Activated CD8-positive, alpha-beta T cell treated with anti-CD3 and anti-CD28 coated beads for 36 hours (primary cell): ENCODE measurements at places on chromosomes 6 and 20. TPM values are rescaled to one million over a fixed set of nuclear protein-coding genes. Genes with fewer than 3 reads are reported as not detected.

- peak; percentile 55 for DNase-seq
- no peak overlapping the region for H3K27ac ChIP-seq
- H3K4me1 ChIP-seq = peaks cover 10% of the 10 kb centered on the region
- H3K27me3 ChIP-seq = peaks cover 9% of the 10 kb centered on the region
- H3K36me3 ChIP-seq = no peaks in the 10 kb centered on the region
- H3K4me3 ChIP-seq = no peak overlapping the region
These were observed 719.4 kb downstream of the EPM2A start for GRCh38 chr6:145015739-145016558.

Gene OLIG3
- 0.67 TPM for total RNA-seq

DNA sequence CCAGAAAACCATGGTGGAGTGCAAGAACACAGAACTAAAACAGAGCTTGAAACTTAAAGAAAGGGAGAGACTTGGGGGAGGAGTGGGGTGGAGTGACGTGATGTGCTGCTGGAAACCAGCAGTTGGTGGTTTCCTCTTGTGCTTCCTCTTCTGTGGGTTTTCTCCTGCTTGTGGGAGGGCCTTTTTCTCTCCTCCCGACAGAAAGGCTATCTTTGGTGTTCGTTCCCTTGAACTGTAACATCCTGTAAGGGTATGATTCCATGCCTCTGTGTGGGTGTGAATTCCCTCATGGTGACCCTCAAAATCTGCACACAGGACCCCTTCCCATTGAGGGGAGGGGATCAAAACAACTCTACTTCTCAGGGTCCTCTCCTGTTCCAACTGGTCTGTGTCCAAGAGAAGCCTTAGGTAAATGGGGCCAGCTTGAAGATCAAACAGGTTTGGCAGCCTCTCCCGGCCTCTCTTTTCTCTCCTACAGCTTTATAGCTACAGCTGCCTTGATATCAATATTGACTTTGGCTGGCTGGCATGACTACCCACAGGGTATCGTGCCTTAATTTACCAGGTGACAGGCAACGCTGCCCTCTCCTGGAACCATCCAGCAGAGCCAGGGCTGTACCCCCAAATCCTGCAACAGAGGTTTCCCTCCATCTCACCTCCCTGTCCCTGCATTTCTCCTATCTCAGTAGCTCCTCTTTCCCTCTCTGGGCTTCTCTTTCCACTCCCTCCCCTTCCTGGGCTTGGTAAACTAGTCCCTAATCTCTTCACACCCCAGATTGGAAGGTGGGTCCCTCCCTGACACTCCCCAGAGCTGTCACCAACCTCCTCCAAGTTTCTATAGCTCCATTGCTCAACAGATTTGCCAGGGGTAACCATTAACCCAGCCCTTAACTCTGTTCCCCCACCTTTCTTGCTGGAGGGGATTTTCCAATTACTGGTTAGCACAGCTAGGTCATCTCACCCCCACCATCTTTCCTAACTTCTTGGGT is 1.5 kb upstream of the MSH5 start:
- H3K4me1 ChIP-seq = peaks cover 51% of the 10 kb centered on the region
- H3K36me3 ChIP-seq = peaks cover 58% of the 10 kb centered on the region
- no peaks in the 10 kb centered on the region for H3K27me3 ChIP-seq
- peak; percentile 83 for DNase-seq
- H3K4me3 ChIP-seq = peak overlapping the region; percentile 97

DNA sequence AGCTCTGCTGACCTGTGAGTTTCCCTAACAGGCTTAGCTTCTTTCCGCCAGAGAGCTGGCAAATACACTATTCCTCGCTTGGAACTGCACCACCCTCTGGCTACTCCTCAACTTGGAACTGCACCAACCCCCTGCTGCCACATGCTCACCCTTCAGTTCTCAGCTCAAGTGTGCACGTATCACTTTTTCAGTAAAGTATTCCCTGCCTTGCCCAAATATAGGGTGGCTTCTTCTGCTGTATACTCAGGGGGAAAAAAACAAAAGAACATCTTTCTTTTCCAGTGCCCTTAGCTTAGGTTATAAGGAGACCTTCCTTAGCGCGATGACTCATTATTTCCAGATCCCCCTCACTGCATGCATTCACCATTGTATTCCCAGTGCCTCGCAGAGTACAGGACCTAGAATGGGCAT is 21.2 kb downstream of the GNAS-AS1 start:
- H3K27ac ChIP-seq = no peak overlapping the region
- H3K36me3 ChIP-seq = peaks cover 3% of the 10 kb centered on the region
- H3K4me1 ChIP-seq = peaks cover 1% of the 10 kb centered on the region

DNA sequence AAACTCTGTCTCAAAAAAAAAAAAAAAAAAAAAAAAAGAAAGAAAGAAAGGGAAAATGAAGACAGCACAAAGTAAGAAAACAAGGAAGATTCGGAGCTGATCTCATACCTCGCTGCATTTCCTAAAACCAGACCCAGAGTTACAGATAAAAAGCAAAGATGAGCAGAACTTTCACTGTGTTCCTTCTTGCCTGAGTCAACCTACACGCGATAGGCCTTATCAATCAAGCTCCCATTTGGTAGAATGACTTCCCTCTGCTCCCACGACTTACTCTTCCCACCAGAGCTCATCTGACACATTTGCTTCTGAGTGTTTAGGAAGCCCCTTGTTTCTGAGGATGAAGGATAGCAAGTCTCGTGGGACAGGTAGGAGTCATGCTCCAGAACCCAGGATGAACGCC is 302.9 kb downstream of the TFAP2A start:
- H3K27ac ChIP-seq = no peak overlapping the region
- no peaks in the 10 kb centered on the region for H3K4me1 ChIP-seq
- H3K4me3 ChIP-seq = no peak overlapping the region
- peaks cover 16% of the 10 kb centered on the region for H3K27me3 ChIP-seq
- no peaks in the 10 kb centered on the region for H3K36me3 ChIP-seq

Gene PGBD1
- 2.4 TPM for total RNA-seq

DNA sequence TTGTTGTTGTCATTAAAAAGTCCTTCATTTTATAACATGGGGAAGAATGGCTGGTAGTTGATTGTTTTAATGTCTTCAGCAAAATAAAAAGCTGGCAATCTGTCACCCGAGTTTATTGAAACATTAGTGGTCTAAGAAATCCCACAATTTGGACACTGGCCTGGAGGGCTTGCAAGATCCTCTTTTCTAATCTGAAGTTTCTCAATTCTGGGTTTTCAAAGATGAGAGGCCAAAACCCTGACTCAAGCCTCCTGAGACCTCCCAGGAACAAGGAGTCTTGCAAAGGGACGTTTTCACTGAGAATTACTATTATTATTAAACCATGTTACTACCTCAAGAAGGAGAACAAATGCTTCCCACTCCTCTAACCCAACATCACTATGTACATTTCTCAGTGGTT is 19.5 kb downstream of the MAP1LC3A start:
- DNase-seq = no peak
- H3K27me3 ChIP-seq = no peaks in the 10 kb centered on the region
- H3K27ac ChIP-seq = no peak overlapping the region
- H3K36me3 ChIP-seq = peaks cover 11% of the 10 kb centered on the region
- H3K4me1 ChIP-seq = peaks cover 23% of the 10 kb centered on the region

Gene SLPI
- not detected for total RNA-seq

GRCh38 chr6:88165844-88166492 is at the start of gene CNR1:
Gene CNR1, minus strand, starts transcription at chr6:88166347. Its CDS starts 21,073 bp downstream, at chr6:88145274.
- no peak within 1 kb of the TSS for H3K27ac ChIP-seq
- peak within 1 kb of the TSS; percentile 65 for H3K4me3 ChIP-seq
- DNase-seq = peak; percentile 11
- no peaks in the 10 kb centered on the region for H3K36me3 ChIP-seq

Gene ALDH5A1
- total RNA-seq = 20.7 TPM

Gene HLA-DMA
- total RNA-seq = 16.2 TPM

GRCh38 chr6:353642-354614 is 37.6 kb upstream of the IRF4 start:
- no peaks in the 10 kb centered on the region for H3K27me3 ChIP-seq
- no peak for DNase-seq

- peaks cover 2% of the 10 kb centered on the region for H3K4me1 ChIP-seq
- no peak overlapping the region for H3K4me3 ChIP-seq
- no peak for DNase-seq
- no peak overlapping the region for H3K27ac ChIP-seq
- no peaks in the 10 kb centered on the region for H3K36me3 ChIP-seq
- H3K27me3 ChIP-seq = no peaks in the 10 kb centered on the region
These were observed 597.5 kb upstream of the JAG1 start for GRCh38 chr20:11271319-11271718.

- no peak overlapping the region for H3K4me3 ChIP-seq
- H3K27ac ChIP-seq = no peak overlapping the region
- H3K4me1 ChIP-seq = peaks cover 12% of the 10 kb centered on the region
- no peaks in the 10 kb centered on the region for H3K36me3 ChIP-seq
These were observed 199.9 kb upstream of the PRDM1 start for GRCh38 chr6:105886066-105886813.

GRCh38 chr20:37273988-37274387 is 12.4 kb upstream of the GHRH start:
- peaks cover 5% of the 10 kb centered on the region for H3K4me1 ChIP-seq
- H3K27ac ChIP-seq = no peak overlapping the region
- DNase-seq = no peak
- H3K36me3 ChIP-seq = no peaks in the 10 kb centered on the region
- no peaks in the 10 kb centered on the region for H3K27me3 ChIP-seq
- H3K4me3 ChIP-seq = no peak overlapping the region

Gene FOXO3
- 9.0 TPM for total RNA-seq

DNA sequence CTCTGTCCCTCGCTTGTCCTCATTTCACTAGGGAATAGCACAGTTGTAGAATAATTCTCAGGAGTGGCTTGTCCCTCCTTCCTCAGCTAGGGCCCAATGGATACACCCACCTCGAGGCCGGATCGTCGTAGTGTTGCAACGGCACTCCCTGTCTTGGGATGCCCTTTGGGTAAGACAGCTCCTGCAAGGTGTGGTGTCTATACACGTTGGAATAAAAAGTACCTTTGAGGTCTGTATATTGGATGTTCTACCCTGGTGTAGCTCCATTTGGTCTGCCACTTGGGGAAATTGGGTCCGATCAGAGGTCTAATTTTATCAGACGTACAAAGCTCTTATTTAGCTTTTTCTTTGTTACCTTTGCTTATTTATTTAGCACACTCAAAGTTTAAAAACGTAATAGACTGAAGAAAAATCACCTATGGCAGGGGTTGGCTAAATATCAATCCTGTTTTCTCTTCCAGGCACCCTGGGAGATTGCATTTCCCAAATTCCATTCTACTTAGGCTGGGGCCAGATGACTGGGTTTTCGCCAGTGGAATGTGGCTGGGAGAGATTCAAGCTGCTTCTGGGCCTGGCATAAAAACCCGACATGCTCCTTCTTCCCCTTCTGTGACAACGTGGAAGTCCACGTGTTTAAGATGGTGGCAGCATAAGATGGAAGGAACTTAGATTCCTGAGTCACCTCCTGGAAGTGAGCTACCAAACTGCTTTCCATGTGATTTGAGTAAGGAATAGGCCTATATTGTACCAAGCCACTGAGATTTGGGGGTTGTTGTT is 82.3 kb upstream of the CD83 start:
- H3K4me3 ChIP-seq = no peak overlapping the region
- no peaks in the 10 kb centered on the region for H3K36me3 ChIP-seq
- no peak for DNase-seq
- H3K27ac ChIP-seq = no peak overlapping the region
- H3K4me1 ChIP-seq = peaks cover 1% of the 10 kb centered on the region

Gene SCGN
- total RNA-seq = not detected

GRCh38 chr6:33865478-33866077 is 61.8 kb upstream of the MLN start:
- no peak overlapping the region for H3K4me3 ChIP-seq
- peaks cover 2% of the 10 kb centered on the region for H3K36me3 ChIP-seq
- peaks cover 6% of the 10 kb centered on the region for H3K27me3 ChIP-seq
- DNase-seq = no peak
- H3K4me1 ChIP-seq = peaks cover 27% of the 10 kb centered on the region
- no peak overlapping the region for H3K27ac ChIP-seq

Gene RNF114
- 68.4 TPM for total RNA-seq

- H3K27ac ChIP-seq = no peak overlapping the region
- H3K4me3 ChIP-seq = no peak overlapping the region
- H3K4me1 ChIP-seq = peaks cover 28% of the 10 kb centered on the region
- peaks cover 14% of the 10 kb centered on the region for H3K36me3 ChIP-seq
These were observed 305.4 kb downstream of the FARS2 start for GRCh38 chr6:5566718-5567117.

GRCh38 chr20:40979247-40979646 is 49.4 kb upstream of the TOP1 start:
- peaks cover 6% of the 10 kb centered on the region for H3K27me3 ChIP-seq
- no peak for DNase-seq
- peaks cover 9% of the 10 kb centered on the region for H3K36me3 ChIP-seq
- no peaks in the 10 kb centered on the region for H3K4me1 ChIP-seq
- H3K4me3 ChIP-seq = no peak overlapping the region

DNA sequence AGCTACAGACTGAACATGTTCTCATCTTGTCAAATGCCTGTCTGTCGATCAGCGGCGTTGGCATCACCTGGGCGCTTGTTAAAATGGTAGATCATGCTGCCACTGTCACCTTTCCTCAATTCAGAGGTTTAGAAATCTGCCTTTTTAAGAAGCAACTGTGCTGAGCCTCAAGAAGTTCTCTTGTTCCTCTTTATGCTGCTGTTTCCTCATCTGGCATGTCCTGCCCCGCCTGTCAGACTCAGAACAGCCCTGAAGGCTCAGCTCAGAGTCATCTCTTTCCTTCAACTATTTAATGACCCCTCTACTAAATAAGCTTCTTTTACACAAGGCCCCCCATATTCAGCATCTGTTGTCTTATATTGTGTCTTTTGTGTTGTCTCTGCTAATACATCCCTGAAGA is 368.2 kb downstream of the EPM2A start:
- H3K4me1 ChIP-seq = peaks cover 2% of the 10 kb centered on the region
- H3K27me3 ChIP-seq = peaks cover 4% of the 10 kb centered on the region
- H3K27ac ChIP-seq = no peak overlapping the region
- no peak for DNase-seq
- H3K36me3 ChIP-seq = no peaks in the 10 kb centered on the region

- no peak overlapping the region for H3K4me3 ChIP-seq
- peaks cover 1% of the 10 kb centered on the region for H3K27me3 ChIP-seq
- H3K36me3 ChIP-seq = no peaks in the 10 kb centered on the region
- no peak for DNase-seq
- peaks cover 3% of the 10 kb centered on the region for H3K4me1 ChIP-seq
These were observed 9.9 kb upstream of the SLC17A3 start for GRCh38 chr6:25883991-25884390.

DNA sequence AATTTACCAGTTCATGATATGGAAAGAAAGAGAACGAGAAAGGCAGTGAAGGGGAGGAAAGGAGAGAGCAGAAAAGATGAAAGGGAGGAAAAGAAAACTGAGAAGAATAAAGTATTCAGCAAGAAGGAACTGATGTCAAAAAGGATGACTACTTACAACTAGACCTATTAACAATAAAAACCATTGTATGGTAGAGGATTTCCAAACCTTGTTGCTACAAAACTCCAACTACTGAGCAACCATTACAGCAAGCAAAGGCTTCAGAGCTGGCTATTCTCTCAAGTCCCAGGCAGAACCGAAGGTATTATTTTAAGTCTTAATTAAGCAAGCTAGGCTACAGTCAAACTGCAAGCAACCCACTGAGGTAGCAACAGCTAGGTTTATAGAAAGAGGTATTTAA is 142.2 kb downstream of the BTBD9 start:
- no peaks in the 10 kb centered on the region for H3K36me3 ChIP-seq
- H3K27ac ChIP-seq = no peak overlapping the region
- H3K4me1 ChIP-seq = peaks cover 3% of the 10 kb centered on the region
- H3K27me3 ChIP-seq = no peaks in the 10 kb centered on the region
- no peak for DNase-seq
- H3K4me3 ChIP-seq = no peak overlapping the region

GRCh38 chr6:124040655-124041054 is 237.0 kb downstream of the NKAIN2 start:
- no peaks in the 10 kb centered on the region for H3K4me1 ChIP-seq
- no peak overlapping the region for H3K27ac ChIP-seq
- no peaks in the 10 kb centered on the region for H3K36me3 ChIP-seq
- no peaks in the 10 kb centered on the region for H3K27me3 ChIP-seq

Gene UBE2C
- total RNA-seq = 151 TPM

- H3K4me1 ChIP-seq = peaks cover 15% of the 10 kb centered on the region
- H3K36me3 ChIP-seq = no peaks in the 10 kb centered on the region
- H3K27me3 ChIP-seq = peaks cover 51% of the 10 kb centered on the region
- peak overlapping the region; percentile 77 for H3K4me3 ChIP-seq
- DNase-seq = no peak
These were observed 336 bp upstream of the SMPDL3A start for GRCh38 chr6:122788663-122789181.

Gene ZBTB22
- 7.5 TPM for total RNA-seq
